ENCODE measurements at places on chromosomes 16 and 17.

- DNase-seq: peak; percentile 81
These were observed 9.1 kb downstream of the CEP20 start for GRCh38 chr16:15879255-15879811.

DNA sequence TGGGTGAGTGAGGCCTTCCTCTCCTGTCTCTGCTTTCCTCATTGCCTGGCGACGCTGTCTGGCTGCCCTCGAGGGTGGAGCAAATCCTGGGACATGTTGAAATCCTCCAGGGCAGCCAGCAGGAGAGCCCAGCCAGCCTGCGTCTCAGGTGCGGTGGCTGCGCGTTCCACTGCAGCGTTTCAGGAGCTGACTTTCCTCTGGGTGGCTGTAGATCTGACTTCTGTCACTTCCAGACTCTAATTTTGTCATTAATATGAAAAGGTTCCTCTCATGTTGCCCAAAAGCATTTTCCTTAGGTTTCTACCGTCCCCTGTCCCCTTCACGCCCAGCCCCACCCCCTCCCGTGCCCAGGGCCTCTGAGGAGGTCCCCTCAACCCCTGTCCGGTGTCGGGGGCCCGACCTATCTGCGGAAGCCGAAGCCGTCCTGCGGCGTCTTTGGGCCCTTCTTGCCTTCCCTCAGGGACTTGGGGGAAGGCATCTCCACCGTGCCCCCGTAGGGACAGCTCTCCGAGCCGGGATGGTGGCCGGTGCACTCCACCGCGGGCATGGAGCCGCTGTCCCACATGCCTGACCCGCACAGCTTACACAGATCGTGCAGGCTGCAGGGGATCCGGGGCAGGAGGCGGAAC lies 95.1 kb downstream of the TBC1D16 start:
- DNase-seq: no peak

- no peak for DNase-seq
These were observed 11.5 kb upstream of the TMEM106A start for GRCh38 chr17:43200127-43200526.

- no peak for DNase-seq
These were observed 27.8 kb upstream of the TVP23A start for GRCh38 chr16:10846213-10846998.

- DNase-seq: no peak
These were observed 11.1 kb upstream of the RSL1D1 start for GRCh38 chr16:11862489-11862888.

GRCh38 chr16:68035227-68035626 lies 12.1 kb downstream of the DUS2 start:
- DNase-seq: no peak

DNA sequence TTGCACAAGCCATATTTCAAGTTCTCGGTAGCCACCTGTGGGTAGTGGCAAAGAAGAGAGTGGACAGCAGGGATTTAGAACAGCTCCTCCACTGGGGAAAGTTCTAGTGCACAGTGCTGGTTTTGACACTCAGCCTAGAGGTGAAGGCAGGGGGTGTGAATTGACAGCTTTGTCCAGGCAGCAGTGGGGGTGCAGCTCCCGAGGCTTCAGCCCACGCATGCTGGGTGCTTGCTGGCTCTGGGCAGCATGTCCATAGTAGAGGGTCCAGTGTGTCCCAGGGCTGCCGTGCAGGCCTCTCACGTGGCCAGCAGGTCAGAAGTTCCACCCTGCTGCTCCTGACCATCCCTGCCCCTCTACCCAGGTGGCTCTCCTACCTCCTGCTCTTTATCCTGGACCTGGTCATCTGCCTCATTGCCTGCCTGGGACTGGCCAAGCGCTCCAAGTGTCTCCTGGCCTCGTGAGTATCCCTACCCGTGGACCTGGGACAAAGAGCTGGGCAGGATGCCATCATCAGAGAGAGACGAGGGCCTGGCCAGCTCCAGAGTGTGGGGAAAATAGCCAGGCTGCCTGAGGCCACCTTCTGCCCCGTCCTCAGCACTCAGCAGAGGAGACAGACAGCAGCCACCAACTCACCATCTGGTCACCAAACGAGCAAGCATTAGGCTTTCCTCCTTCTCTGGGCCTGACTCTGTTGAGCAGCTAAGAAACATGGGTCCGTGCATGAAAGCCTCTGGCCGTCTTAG lies 29.8 kb downstream of the TTYH2 start:
- no peak for DNase-seq

GRCh38 chr16:4513086-4513860 lies 25.3 kb downstream of the CDIP1 start:
- no peak for DNase-seq

- DNase-seq: no peak
These were observed 33.1 kb upstream of the PVALEF start for GRCh38 chr17:81132197-81132540.

GRCh38 chr17:72423286-72423589 lies 302.4 kb downstream of the SOX9 start:
- DNase-seq: no peak

DNA sequence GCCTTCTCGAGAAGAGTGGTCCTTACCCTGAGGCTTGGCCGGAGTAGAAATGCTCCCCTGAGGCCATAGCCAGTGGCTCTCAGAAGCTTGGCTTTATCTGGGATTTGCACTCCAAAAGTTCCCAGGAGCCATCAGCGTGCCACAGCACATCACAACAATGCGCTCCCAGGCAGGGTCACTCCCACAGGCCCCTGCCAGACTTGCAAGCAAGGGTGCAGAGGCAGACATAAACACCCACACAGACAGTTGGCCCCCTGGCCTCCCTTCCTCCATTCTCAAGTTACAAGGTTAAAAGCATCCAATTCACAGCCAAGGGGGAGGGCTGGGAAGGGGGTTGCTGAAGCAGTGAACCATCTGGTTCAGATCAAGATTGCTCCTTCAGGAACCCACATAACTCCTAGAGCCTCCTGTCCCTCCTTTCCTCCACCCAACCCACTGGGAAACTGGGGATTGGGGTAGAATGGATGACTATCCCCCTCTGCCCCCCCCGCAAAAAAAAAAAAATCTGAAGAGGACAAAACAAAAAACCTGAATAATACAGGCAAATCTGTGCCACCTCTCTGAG lies 1.8 kb downstream of the ST3GAL2 start:
- peak; percentile 82 for DNase-seq

DNA sequence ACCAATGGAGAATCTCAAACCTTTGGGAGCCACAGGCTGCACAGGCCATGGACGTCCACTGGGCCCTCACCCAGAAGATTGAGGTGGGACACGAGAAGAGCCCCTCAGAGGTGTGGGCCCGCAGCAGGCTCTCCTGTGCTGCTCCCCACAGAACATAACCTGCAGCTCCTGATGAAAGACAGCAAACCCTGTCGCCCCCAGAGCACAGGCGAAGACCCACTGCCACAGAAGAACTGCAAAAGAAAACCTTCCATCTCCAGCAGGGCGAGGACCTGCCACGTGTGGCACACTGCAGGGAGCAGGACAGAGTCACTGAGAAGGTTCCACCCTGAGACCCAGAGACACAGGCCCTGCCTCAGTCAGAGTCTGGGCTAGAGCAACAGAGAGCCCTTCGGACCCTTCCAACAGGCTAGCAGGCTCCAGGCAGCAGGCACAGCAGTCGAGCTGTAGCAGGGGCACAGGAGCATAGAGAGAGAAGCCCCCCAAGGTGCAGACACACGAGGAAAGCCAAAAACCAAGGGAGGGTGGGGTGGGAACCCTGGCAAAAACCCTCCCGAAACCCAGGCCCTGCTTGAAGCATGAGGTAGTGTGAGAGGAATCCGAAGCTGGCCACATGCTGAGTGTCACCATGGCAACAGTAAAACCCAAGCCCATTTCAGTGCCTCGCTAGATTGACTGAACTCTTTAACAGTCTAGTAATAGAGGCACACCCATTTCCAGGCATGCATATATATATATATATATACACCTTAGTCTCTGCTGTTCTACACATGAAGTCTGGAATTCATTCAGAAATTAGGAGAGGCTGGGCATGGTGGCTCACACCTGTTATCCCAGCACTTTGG lies 60.0 kb upstream of the CHMP6 start:
- peak; percentile 65 for DNase-seq

- no peak for DNase-seq
These were observed 2.8 kb downstream of the MARVELD3 start for GRCh38 chr16:71628810-71629209.

DNA sequence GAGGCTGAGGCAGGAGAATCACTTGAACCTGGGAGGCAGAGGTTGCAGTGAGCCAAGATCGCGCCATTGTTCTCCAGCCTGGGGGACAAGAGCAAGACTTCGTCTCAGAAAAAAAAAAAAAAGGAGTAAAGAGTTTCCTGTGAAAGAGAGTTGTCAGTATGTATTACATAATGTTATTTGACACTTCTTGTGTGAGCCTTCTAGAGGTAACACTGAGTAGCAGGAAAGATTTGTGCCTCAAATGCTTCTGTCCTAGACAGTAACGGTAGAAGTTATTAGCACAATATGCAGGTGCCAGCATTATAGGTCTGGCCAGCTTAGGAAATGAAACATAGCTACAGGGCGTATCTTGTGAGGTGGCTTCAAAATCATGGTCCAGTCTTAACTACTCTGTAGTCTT lies 6.2 kb downstream of the RPS6KB1 start:
- no peak for DNase-seq

DNA sequence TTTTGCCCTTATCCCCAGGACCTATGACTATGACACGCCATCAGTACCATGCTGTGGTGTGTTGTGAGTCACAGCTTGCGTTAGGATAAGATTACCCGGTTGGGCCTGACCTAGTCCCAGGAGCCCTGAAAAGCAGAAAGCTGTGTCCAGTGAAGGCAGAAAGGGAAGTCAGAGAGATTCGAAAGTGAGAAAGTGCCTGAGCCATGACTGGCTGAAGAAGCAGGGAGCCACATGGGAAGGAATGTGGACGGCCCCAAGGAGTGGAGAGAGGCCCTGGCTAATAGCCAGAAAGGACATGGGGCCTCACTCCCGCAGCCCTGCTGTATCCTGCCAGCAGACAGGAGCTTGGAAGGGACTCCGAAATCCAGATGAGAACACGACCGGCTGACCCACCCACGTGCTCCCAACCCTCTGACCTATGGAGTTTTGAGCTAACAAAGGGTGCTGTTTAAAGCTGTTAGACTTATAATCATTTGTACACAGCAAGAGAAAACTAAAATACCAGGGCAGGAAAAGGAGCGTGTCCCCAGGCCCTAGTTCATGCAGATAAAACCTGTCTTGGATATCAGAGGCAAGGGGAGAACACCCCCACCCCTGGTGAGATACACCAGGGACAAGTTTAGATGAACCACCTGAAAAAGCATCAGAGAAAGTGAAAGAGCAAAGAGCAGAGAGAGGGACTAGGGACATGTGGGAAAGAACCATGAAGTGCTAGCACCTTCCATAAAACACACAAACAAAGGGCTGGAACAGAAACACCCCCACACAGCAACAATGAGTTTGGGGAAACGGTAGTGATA lies 115.3 kb downstream of the SLC39A11 start:
- peak; percentile 60 for DNase-seq

DNA sequence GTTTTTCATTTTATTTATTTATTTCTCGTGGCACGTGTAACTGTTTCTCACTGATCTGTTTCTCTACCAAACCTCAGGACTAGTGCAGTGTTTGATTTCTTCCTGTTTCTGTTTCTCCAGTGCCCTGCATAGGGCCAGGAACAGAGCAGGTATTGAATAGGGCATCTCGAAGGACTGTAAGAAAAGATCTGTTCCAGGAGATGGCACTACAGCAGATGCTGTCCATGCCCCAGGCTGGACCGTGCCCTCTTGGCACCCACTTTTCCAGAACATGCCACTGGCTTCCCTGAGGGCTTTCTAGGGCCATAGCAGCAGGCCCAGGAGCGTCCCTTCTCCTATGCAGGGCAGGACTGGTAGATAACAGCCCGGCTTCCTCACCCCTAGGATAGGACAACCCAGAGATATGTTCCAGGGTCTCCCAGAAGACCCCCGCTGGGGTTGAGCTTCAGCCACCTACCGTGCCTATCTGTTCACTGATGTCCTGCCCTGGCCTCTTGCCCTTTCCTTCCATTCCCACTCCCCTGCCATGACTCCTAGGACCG lies 4.4 kb downstream of the SNX20 start:
- no peak for DNase-seq
